ENCODE measurements at places on chromosomes 13 and 19.
A peak's percentile ranks its signal among the peaks of the same experiment; 100 is the strongest.

DNA sequence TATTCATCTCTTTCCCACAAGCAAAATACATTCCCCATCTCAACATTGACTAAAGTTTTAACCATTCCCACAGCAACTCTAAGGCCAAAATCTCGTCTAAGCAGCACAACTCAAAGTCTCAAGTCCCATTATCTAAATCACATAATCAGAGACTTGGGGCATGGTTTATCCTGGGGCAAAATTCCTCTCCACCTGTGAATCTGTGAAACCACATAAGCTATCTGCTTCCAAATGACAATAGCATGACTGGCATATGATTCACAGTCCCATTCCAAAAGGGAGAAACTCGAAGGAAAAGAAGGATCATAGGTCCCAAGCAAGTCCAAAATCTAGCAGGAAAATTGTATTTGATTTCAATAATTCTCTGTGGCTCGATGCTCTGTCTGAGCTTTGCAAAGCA lies 73.0 kb downstream of the ANKRD10 start:
- DNase-seq, result no peak

GRCh38 chr13:21703846-21704245 lies 33.0 kb downstream of the FGF9 start:
- no peak for DNase-seq

GRCh38 chr13:46743191-46743590 lies 53.8 kb downstream of the ESD start:
- no peak for DNase-seq

DNA sequence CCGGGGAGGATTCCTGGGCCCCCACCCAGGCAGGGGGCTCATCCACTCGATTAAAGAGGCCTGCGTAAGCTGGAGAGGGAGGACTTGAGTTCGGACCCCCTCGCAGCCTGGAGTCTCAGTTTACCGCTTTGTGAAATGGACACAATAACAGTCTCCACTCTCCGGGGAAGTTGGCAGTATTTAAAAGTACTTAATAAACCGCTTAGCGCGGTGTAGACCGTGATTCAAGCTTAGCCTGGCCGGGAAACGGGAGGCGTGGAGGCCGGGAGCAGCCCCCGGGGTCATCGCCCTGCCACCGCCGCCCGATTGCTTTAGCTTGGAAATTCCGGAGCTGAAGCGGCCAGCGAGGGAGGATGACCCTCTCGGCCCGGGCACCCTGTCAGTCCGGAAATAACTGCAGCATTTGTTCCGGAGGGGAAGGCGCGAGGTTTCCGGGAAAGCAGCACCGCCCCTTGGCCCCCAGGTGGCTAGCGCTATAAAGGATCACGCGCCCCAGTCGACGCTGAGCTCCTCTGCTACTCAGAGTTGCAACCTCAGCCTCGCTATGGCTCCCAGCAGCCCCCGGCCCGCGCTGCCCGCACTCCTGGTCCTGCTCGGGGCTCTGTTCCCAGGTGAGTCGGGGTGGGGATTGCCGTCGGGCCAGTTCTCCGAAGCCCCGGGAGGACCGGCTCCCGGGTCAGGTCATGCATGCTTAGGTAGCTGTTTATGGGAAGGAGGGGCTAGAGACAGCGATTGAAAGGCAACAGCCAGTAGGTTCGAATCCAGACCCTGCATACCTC lies at the start of gene ICAM1:
Gene ICAM1 (plus strand): TSS at position 505 of the 779 bp plus-strand sequence. CDS start 40 bp downstream, at position 545.
- DNase-seq, result peak; percentile 58

DNA sequence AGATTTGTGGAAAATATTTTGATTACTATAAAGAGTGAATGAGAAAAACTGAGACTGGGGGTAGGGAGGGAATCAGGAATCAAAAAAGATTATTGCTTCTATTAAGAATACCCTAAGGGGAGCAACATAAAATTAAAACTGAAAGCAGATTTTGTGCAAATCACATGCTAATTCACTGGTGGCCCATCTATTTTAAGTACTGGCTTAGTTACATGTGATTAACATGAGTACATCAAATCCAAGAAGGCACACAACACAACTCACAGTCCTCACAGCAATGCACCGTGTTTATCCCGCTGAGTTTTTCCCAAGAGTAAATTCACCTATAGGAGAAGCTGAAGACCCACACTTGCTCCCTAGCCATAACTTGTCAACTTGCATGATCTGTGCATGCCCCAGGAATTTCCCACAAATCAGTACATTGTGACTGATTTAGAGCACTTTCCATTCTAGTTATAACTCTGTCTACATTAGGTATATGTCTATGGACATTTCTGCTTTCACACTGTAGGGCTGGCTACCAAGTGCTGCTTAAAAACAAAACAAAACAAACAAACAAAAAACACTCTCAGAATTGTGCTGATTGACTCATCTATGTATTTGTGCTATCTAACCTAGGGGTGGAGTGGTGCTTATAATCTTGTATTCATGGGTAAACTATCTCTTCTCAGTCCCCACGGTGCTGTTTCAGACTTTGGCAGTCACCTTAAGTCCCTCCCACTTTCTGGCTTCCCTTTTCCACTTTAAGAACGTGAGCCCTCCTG lies 24.3 kb downstream of the AMER2 start:
- DNase-seq, result no peak

DNA sequence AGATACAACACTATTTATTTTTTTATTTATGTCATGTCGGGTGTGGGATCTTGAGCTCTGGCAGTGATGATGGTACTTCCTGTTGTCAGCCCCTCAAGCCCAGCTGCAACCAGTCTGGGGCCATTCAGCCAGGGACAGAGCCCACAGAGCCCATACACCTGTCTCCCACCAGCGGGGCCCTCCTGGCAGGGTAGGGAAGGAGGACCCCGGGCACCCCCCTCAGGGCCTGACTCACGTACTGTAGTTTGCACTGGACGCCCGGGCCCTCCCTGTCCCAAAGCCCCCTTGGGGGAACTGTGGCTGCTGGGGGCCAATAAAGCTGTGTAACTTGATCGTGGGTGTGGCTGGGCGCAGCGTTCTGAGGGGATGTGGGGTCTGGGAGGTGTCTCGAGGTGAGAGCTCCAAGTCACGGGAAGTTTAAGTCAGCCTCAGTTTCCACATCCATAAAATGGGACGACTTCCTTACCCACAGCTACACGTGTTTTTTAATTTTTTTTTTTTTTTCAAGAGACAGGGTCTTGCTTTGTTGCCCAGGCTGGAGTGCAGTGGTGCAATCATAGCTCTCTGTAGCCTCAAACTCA lies 9.5 kb downstream of the ATG4D start:
- DNase-seq, result no peak

GRCh38 chr19:13899912-13900584 lies 5.9 kb downstream of the BRME1 start:
- no peak for DNase-seq

- no peak for DNase-seq
Observed at GRCh38 chr13:36549126-36549702, 116.9 kb downstream of the CCNA1 start.

- DNase-seq, result no peak
Observed at GRCh38 chr13:107643615-107644014, 571.7 kb downstream of the LIG4 start.

GRCh38 chr19:48373567-48373966 lies 9.4 kb downstream of the SYNGR4 start:
- DNase-seq, result no peak

DNA sequence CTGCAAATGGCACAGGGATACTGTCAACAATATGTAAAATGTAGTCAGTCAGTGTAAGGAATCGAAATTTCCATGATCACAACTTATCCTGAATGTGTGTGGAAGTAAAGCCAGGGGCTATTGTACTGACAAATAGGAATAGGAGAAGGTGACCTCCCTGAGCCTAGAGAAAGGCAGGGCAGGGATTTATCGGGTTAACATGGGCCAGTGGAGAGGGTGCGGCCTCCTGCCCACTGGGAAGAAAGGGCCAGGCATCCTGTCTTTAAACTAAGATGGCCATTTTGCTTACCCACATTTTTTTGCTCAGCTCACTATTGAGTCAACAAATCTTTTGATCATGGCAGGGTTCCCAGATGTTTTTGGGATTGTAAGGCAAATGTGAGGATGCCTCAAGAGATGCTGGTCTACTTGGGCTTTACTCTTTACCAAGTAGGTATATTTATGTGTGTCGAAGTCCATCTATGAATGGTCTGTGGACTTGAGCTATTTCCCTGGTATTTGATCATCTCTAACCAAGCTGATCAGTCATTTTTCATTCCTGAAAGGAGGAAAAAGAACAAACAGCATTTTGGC lies 116.6 kb upstream of the RNF113B start:
- DNase-seq, result no peak

GRCh38 chr19:56637976-56638555 lies 4.9 kb upstream of the SMIM17 start:
- DNase-seq, result no peak

DNA sequence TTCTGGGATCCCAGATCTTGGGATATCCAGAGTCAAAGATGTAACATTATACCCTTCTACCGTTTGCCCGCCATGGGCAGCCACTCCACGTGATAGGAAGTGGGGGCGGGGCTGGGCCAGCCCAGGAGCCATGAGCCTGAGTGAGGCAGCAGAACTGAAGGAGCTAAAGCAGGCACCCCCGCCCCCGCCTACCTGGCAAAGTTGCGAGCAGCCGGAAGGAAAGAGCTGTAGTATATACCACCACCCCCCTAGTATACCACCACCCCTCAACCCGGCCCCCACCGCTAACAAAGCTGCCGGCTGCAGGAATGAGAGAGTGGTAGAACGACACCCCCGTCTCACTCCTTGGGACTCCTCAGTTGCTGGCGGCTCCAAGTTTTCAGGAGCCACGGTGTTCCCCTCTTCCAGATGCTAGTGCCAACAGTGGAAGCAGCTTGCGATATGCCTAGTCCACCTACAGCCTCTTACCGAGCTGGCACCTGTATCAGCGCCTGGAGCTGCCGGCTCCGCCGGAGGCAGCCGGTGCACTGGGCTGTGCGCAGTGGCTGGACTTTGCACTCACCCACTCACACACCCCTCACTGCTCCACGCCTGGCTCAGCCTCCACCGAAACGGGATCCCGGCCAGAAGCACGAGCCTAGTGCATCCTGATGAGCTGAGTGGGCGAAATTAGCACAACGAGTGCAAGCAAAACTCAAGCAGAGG lies 230.7 kb upstream of the PRR20A start:
- DNase-seq, result no peak

GRCh38 chr13:23463661-23464060 lies 30.2 kb upstream of the SACS start:
- no peak for DNase-seq

DNA sequence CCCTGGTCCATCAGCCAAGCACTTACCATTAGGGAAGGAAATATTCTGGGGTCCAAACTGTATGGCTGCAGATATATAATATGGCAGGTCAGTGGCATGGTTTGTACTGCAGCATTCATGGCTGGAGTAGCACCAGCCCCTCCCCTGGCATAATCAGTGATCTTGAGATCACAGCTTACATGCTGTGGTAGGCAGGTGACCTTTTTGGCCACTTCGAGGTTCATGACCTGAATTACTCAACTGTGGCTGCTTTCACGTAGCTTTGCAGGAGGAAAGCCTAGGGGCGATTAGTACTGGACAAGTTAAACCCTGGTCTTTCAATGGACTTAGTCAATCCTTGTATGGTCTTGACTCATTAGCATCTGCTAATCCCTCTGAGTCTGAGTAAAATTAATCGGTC lies 169.8 kb downstream of the SPRY2 start:
- no peak for DNase-seq

DNA sequence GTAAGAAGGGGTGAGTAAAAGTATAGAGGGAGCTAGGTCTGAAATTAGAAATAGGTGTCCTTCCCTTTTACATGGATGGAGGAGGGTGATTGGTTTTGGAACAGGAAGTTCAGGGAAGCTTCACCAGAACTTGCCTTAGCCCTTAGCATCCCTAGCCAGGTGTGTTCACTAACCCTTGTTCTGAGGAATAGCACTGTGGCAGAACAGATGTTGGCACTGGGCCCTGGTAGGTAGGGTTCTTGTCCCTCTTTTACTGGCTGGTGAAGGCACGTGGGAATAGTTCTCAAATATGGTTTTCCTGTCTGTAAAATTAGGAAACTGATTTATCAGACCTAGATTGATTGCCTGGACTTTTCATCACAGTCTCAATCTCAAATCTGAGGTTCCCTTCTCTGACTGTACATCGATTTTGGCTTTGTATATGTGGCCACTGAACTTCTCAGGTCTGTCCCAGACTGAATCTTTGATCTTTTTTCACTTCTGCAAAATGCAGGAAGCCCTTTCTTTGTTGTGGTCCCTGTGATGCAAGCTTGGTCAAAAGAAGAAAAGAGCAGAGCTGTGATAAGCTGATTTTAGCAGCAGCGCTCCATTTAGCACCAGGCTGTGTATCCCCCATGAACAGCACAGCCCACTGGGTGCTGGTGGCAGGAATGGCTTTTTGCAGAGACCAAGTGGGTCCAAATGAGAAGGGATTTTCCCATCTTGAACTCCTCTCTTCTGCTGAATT lies 86.2 kb upstream of the HTR2A start:
- no peak for DNase-seq

DNA sequence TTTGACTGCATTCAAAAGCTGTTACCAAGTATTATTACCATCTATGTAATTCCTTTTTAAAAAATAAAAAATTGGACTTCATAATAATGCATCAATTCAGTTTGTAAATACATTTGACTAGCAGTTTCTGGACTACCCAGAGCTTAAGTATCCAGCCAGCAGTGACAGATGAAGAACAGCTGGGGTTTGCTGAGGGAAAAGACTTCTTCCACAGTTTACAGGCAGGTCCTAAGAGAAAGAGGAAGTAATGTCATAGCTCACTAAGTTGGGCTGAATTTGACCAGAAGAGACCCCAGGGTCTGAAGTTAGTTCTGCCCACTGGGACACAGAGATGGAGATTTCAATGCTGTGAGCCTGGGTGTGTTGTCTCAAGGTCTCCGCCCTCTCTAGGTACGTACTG lies 96.4 kb downstream of the MBNL2 start:
- DNase-seq, result no peak

DNA sequence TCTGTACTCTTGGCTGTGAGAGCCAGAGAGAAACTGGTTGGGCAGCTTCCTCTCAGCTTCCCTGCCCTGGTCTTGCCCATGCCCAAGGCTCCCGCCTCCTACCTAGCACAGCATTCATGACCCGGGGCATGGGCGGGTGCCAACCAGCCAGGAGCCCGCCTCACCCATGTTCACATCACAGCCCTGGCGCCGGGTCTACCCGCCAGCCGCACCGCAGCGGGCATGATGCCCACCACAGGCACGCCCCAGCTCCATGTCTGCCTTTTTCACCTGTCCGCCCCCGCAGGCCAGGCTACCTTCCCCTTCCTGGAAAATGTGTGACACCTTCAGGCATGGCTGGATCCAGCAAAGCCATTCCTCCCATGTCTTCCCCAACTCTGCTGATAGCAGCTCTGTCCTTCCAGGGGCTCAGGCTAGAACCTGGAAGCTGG lies 42.1 kb downstream of the PTPRS start:
- DNase-seq, result no peak

Data from stimulated activated CD8-positive, alpha-beta memory T cell treated with anti-CD3 and anti-CD28 coated beads, Interleukin-7, amount 100 ng/mL, for 1 hour (primary cell).